ENCODE measurements at places on chromosomes 4 and X.

- no peak for DNase-seq
These were observed 183.9 kb downstream of the SNCA start for GRCh38 chr4:89653012-89653411.

DNA sequence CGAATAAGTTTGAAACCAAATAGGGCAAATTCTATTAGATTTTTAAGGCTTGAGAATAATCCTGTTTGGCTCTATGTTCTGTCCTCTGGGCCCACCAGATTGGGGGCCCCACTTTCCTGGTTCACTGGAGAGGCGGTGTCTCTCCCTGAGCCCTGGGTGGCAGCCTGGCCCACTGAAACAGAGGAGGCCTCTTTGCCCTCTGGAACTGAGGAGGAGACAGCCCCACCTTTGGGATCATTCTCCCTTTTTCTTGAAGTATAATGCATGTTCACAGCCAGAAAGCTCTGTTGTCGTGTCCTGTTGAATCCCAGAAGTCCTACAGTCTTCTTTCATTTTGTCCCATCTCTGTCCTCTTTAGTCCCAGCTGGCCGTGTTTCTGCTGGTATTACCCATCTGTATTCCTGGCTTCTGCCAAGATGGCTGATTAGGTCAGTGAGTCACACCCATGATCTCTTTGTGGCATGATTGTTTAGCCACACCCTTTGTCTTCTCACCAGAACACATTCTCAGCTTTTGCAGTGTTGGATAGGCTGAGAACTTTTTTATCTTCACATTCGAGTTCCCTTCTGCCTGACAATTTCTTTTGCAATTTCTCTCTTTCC lies 8.1 kb upstream of the TBC1D25 start:
- DNase-seq: no peak

DNA sequence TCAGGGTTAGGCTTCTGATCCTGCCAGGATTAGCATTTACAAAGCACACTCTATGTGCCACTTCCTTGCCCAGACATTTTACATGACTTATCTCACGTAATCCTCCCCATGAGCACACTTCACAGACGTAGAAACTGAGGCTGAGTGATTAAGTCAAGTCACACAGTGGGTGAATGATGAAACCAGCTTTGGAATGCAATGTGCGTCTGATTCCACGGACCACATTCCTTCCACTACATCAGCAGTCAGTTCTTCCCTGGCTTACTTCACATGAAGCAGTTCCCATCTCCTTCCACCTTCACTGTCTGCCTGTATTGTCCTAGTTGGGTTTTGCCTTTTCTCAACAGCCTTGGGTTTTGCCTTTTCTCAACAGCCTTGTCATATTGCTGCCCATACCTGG lies 134.3 kb upstream of the PPARGC1A start:
- DNase-seq: no peak

- no peak for DNase-seq
These were observed 97.0 kb upstream of the PTPN13 start for GRCh38 chr4:86497131-86497530.

DNA sequence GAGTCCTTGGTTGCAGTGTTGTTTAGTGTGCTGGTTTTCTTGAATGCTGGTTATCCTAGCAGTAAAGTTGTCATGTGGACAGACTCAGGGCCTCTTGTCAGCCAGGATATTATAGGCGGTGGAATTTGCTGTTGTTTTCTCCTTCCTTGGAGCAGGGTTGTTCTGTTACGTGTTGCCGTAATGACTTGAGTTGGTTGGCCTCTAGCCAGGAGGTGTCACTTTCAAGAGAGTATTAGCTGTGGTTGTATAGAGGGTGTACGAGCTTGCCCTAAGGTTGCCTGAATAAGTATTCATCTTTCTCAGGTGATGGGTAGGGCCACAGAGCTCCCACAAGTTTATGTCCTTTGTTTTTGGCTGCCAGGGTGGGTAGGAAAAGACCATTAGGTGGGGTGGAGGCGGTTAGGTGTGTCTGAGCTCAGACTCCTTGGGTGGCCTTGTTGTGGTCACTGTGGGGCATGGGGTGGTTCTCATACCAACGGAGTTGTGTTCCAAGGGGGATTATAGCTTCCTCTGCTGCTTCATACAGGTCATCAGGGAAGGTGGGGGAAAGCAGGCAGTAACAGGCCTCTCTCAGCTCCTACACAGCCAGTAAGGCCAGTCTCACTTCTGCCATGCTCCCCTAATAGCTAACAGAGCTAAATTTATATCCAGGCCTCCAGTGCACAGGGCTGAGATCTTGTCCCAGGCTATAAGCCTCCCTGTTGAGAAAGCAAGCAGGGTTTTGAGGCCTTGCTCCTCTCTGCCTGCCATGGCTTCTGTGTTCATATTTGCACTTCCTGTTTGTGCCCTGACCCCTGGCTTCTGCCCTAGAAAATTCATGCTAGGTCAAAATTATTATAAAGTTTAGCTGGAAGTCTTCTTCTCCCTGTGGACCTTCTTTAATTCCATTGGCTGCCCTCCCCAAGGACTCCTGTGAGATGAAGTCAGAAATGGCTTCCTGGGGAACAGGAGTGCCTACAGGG lies 594.7 kb downstream of the RAPGEF2 start:
- peak; percentile 3 for DNase-seq

GRCh38 chrX:3268829-3269228 lies 77.6 kb downstream of the MXRA5 start:
- DNase-seq: no peak

- DNase-seq: no peak
These were observed 29.4 kb downstream of the APELA start for GRCh38 chr4:164906368-164906767.

- DNase-seq: no peak
These were observed 10.0 kb upstream of the MTM1 start for GRCh38 chrX:150558424-150558823.

DNA sequence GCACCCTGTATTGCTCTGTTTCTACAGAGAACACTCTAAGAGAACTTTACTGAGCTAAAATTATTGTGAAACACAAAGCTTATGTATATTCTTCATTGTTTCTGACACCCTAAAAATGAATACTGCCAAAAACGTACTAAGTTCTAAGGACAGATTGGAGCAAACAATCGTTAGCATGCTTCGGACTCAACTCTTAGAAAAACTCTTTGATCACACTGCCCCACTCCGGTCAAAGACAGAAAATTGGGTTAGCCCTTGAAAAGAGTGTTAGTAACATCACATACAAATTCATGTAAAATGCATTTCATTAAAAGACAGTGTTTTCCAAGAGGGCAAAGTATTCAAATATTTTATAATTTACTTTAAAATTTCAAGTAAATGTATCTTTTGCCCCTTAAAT lies 177.4 kb downstream of the DCHS2 start:
- no peak for DNase-seq
